ENCODE measurements at places on chromosomes 5 and 9.
A peak's percentile ranks its signal among the peaks of the same experiment; 100 is the strongest.

- peak; percentile 28 for DNase-seq
These were observed 395.2 kb upstream of the ZNF462 start for GRCh38 chr9:106467865-106468164.

DNA sequence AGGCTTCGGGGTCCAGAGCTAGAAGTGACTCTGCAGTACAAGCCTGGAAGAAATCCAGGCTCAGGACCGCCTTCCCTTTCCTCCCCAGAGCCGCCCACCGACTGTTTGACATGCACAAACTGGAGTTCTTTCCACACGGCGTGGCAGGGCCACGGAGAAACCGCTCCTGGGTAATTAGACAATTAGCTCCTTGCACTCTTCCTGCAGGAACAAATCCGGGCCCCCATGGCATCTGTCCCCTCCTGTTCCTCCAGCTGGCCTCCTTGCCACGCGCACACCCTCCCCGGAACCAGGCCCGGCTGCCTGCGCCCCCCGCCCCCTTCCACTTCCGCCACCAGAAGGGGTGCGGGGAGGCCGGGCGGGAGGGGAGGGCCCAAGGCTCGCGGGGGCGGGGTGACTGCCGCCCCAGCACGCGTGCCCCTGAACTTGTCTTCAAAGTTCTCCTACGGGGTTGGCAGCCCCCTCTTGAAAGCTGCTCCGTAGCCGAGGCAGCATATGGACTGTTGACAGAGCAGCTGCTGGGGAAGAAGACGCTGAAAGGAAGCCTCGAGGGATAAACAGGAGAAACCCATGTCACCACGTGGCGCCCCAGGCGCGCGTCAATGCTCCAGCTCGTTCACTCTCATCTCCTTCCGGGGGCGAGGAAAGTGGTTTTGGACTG is 74.3 kb downstream of the SEC61B start:
- no peak for DNase-seq

- DNase-seq: no peak
These were observed 330.7 kb downstream of the PDE4D start for GRCh38 chr5:59562756-59563389.

DNA sequence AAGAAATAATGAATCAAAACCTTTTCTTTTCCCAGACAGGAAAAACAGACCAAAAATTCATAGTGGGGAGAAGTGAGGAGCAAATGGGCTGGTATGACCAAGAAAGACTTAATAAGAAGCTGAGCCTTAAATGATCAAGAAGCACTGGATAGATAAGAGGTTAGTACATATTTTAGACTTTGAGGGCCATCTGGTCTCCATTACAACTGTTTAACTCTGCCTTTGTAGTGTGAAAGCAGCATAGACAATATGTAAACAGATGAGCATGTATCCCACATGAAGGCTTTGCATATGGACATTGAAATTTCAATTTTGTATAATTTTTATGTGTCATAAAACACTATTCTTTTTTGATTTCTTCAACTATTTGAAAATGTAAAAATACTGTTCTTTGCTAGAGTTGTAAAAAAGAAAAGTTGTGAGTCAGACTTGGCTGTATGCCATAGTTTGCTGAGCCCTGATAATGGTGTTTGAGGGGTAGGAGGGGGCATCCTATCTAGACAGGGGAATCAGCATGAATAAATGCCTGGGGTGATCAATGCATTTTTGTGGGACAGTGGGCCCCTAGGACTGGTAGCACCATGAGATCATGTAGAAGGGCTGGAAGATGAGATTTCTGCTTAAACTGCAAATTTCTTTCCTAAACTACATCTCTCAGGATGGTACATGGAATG is 91.8 kb upstream of the GPR151 start:
- no peak for DNase-seq

DNA sequence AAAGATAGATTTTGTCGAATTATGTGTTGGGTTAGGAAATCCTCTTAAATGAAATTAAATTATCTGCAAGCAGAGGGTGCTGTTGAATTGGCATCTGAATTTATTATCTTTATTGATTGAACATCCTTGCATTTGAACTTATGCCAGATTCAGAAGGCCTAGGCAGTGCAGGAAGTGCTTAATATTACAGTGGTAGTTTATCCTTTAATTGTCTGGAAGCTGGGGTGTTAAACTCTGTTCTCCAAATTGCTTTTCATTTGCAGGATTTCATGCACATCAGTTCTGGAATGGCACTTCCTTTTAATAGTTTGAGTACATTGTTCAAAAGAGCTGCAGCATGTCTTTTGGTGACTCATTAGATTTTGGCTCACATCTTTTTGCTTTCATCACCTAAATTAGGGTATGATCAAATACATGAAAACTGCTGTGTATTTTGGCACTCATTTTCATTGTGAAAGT is 186.3 kb downstream of the KDM4C start:
- DNase-seq: peak; percentile 70

- DNase-seq: no peak
These were observed 7.5 kb downstream of the OR1K1 start for GRCh38 chr9:122807271-122807900.

GRCh38 chr9:2764353-2764752 is 47.0 kb downstream of the KCNV2 start:
- no peak for DNase-seq

DNA sequence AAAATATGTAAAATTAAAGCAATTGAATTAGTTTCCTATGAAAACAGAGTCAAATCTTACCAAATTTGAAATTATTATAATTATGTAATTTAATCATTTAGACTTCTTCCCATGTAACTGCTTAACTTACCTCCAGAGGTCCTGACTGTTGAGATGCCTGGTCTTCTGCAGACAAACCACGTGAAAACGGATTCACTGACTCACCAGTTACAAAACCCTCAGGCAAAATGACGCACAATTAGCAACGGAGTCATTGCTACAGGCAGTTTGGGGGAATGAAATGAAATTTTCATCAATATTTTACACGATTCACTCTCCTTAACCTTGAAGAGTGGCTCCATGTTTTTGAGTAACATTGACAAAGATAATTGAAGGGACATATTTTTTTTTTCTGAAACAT is 460.8 kb downstream of the MTRR start:
- no peak for DNase-seq

GRCh38 chr5:75472973-75473372 is 38.5 kb downstream of the CERT1 start:
- no peak for DNase-seq

DNA sequence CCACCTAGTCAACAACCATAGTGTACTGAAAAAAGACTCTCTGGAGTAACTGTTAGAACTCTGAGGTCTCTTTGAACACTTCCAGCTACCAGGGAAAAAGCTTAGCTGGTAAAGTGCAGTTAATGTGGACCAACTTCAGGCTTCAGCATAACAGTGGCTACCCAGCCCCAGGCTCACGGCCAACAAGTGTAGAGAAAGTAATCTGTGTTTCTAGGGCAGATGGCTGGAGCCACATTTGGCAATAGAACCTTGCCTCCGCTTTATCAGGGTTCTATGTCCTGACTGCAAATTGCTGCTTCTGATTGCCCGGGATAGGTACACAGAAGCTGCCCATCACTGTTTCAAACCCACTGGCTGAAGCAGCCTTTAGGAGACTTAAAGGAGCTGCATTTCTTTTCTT is 76.0 kb upstream of the SIMC1 start:
- DNase-seq: no peak

- no peak for DNase-seq
These were observed 11.9 kb downstream of the AGTPBP1 start for GRCh38 chr9:85729882-85730281.

- DNase-seq: no peak
These were observed 23.5 kb downstream of the MAPKAP1 start for GRCh38 chr9:125683486-125683885.

DNA sequence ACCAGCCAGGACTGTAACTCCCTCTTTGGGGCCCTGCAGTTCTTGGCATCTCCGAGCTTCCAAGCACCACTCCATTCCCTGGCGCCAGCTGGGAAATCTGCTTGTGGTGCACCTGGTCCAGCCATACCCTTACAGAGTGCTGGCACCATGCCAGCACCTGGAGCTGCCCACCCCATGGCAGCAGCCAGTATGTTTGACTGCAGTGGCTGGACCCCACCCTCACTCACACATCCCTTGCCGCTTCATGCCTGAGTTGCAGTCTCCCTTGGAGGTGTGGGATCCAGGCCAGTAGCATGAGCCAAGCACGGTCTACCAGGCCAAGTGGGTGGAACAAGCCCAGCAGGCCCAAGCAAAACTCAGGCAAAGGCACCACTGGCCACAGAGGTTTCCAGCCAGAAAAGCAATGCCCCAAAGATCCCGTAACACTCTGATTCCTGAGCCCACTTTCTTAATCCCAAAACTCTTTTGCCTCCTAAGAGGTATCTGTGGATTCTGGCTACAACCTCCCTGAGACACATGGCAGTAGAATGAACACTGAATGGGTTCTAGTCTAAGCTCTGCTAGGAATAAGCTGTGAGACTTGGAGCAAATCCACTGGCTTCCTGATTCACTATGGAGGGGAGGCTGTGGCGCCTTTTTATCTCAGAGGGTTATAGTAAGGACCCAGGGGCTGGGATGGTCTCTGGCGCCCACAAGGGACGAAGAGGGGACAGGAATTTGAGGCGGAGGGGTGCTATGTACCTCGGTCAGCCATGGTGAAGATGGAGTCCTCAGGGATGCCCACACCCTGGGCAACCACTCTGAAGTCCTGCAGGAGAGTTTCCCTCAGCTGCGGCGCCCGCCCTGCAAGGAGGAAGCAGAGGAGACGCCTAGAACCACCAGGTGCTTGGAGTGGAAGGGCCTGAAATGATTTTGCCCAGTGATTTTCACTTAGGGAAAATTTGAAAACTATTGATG is 5.6 kb downstream of the AMBP start:
- DNase-seq: no peak

DNA sequence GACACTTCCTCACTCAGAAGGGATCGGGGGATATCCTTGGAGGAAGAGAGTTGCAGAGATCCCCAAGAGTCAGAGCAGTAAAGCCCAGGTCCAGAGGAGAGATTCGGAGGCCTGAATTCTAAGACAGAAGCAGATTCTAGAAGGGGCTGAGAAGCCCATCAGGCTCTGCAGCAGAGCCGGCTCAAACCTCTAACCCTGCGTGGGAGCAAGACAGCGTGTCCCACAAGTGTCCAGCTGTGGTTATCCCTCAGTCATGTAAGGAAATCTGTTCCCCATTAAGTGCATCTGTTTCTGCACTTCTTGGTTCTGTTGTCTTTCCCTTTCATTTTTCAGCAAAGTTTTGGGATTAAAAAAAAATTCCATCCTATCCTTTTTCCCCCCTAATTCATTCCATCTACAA is 4.8 kb upstream of the DIAPH1 start:
- no peak for DNase-seq

DNA sequence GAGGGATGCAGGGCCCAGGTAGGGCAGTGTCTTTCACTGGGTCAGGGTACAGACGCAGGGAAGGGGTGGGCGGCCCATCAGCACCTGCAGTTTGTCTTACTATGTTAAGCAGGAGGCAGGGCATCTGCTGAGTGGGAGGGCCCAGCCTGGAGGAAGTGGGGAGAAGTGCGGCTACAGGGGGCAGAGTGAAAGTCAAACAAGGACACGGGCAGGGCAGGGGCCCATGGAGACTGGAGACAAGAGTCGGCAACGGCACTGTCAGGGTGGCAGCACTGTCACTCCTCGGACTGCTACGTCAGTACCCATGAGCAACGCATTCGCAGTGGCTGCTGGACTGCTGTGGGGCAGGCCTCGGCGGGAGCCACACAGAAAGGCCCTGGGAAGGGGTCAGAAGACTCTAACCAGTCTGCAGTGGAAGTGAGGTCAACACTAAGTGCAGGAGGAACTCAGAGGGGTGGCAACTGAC is 19.7 kb downstream of the CAMSAP1 start:
- no peak for DNase-seq

GRCh38 chr9:92671323-92671722 is 1.4 kb upstream of the IPPK start:
- DNase-seq: peak; percentile 63

DNA sequence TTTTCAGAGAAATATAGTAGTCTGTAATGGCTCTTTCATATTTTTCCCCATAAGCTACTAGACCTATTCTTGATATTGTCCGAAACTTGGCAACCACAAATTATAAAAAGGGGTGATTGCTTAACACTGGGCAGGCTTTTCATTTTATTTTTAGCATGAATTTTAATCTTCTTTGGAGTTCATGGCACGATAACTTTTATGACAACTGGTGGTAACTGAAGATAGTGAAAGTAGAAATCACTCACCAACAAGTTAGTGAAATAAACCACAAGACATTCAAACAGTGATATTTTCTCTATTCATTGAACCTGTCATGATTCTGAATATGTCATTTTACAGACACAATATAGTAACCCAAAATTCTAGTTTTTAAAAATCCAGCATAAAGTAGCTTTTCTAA is 213.9 kb downstream of the PRDM9 start:
- no peak for DNase-seq

DNA sequence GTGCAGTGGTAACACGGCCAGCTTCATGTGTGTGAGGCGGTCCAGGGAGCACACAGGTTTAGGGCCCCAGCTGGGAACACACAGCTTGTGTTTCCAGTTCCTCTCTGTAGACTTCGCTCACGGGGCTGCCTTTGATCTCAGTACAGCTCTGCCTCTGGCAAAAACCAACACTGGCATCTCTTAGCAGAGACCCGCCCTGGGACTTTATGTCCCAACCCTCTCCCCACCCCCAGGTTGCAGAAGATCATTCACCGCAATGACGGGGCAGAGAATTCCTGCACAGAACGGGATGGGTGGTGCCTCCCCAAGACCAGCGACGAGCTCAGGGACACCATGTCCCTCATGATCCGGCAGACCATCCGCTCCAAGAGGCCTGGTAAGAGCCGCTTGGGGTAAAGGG is 5.2 kb upstream of the CEL start:
- DNase-seq: no peak
